CD8-positive, alpha-beta T cell (primary cell): ENCODE measurements at places on chromosomes 1 and 21. TPM values are rescaled to one million over a fixed set of nuclear protein-coding genes. Genes with fewer than 3 reads are reported as not detected.

PKP1 gene
- total RNA-seq: not detected

LCE3E gene
- not detected for total RNA-seq

OR2T29 gene
- not detected for total RNA-seq

MCL1 gene
- 682 TPM for total RNA-seq

LCE1C gene
- total RNA-seq: not detected

KCNE1 gene
- total RNA-seq: not detected

GRCh38 chr1:56304975-56305374 is 274.4 kb downstream of the PLPP3 start:
- no peak for DNase-seq

GRCh38 chr1:117735045-117735992 is 129.5 kb downstream of the TENT5C start:
- peak; percentile 41 for DNase-seq

GRCh38 chr1:112253366-112253765 is 142.6 kb upstream of the CTTNBP2NL start:
- DNase-seq: no peak

DNA sequence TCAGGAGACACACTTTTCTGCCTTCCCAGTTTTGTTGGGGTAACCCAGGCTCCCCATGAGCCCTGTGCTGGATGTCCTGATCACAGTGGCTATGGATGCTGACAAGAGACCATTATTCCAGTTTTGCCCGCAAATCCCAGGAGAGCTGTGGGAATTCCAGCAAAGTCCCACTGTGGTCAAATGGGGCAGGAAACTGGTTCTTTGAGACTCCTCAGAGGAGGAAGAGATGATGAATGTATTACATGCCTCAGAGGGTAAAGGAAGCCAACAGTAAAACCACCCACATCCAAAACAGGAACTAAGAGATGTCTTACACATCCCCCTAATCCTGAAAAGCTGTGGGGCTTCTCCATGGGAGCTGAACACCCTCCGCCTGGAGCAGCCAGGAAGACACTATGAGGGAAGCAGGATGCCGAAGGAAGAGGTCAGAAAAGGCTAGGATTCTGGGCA is 12.8 kb upstream of the MPZL1 start:
- DNase-seq: no peak

GRCh38 chr1:228935855-228936727 is 200.8 kb downstream of the RHOU start:
- no peak for DNase-seq

GRCh38 chr1:96384611-96385010 is 337.0 kb upstream of the PTBP2 start:
- no peak for DNase-seq

DNA sequence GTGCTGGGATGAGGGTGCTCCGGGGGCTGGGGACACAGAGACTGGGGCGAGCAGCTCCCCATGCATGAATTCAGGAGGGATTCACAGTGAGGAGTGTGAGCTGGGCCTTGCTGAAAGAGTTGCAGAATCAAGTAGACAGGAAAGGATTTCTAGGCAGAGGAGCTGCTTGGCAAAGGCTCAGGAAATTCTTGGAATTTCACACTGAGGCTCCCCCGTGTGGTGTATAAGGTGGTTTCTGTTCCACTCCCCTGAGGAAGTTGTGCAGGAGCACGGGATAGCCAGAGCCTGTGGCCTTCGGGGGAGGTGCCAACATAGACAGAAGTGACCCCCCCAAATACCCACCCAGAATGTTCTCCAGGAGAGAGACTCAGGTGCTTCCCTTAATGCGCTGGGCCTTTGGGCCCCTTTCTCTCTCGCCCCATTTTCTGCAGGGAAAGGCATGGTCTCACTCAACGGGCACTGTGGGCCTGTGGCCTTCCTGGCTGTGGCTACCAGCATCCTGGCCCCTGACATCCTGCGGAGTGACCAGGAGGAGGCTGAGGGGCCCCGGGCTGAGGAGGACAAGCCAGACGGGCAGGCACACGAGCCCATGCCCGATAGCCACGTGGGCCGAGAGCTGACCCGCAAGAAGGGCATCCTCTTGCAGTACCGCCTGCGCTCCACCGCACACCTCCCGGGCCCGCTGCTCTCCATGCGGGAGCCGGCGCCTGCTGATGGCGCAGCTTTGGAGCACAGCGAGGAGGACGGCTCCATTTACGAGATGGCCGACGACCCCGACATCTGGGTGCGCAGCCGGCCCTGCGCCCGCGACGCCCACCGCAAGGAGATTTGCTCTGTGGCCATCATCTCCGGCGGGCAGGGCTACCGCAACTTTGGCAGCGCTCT is 58.5 kb upstream of the ACTL8 start:
- no peak for DNase-seq

DNA sequence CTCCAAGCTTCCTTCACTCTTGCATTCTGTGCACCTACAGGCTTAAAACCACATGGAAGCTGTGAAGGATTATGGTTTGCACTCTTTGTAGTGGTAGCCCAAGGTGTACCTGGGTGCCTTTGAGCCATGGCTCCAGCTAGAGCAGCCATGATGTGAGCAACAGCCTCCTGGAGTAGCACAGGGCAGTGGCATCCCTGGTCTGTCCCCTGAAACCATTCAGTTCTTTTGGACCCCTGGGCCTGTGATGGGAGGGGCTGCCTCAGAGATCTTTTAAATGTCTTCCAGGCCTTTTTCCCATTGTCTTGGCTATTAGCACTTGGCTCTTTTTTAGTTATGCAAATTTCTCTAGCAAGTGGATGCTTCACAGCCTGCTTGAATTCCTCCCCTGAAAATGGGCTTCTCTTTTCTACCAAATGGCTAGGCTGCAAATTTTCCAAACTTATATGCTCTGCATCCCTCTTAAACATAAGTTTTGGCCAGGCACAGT is 47.4 kb downstream of the CLCA4 start:
- no peak for DNase-seq

GRCh38 chr1:199204231-199204630 is 565.4 kb downstream of the PTPRC start:
- no peak for DNase-seq

DNA sequence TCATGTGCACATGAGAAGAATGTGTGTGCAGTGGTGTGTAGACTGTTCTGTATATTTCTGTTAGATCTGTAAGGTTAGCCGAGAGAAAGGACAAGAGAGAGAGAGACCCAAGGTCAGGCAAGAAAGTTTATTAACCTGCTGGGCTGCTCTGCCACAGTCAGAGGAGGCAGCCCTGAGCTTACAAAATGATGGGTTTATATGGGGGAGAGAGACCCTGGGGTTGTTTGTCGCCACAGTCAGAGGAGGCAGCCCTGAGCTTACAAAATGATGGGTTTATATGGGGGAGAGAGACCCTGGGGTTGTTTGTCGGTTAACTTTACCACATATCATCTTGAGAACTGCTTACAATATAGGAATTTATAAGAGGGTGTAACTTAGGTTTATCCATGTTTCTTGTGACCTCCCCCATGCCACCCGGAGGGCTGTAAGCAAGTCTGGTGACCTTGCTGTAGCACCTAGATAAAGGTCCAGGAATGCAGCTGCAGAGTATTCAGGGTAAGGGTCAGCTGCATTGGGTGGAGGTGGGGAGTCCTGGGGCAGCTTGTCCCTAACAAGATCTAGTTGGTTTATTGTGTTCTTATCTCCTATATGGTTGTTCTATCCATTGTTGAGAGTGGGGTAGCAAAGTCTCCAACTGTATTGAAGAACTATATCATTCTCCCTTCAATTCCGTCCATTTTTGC is 9.3 kb upstream of the ZBTB40 start:
- DNase-seq: no peak

- DNase-seq: no peak
These were observed 53.9 kb downstream of the LAMC2 start for GRCh38 chr1:183239793-183240525.
